MG63 (cell line): ENCODE measurements at places on chromosomes 7 and 10. TPM values are rescaled to one million over a fixed set of nuclear protein-coding genes. Genes with fewer than 3 reads are reported as not detected.

Gene ZNF680
- 5.5 and 15.7 TPM in 2 replicates for total RNA-seq

DNA sequence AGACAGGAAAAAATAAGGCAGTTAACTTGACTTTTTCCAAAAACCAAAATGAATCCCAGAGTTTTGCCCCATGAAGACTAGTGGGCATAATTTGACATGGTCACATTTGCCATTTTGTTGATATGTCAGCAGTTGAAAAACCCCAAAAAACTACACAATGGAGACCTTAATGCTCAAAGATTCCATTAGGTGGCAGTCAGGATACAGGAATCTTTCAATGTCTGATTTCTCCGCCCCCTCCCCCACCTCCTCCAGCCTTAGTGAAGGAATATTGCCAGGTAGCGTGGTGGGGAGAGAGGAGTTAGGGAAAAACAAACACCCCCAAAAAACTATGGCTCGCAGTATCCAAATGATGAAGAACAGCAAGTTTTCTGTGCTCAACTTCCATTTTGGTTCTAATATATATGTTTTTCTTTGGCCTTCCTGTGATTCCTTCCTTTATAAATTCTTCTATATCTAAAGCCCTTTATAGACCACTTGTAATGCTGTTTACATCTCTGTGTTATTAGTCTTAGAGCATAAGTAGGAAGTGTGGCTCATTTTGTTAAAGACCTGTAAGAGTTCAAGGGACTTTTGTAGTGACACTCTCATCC lies 6.7 kb upstream of the SMNDC1 start:
- peak; percentile 10 for DNase-seq

Gene PIP
- not detected in 2 replicates for total RNA-seq

Gene HOXA9
- total RNA-seq = 25.4 and 29.9 TPM in 2 replicates

GRCh38 chr7:28029051-28029450 lies 151.5 kb downstream of the JAZF1 start:
- DNase-seq = no peak

GRCh38 chr10:86139066-86139657 lies 227.4 kb downstream of the GRID1 start:
- DNase-seq = no peak

- no peak for DNase-seq
Measured at GRCh38 chr10:94143261-94143660, 149.5 kb downstream of the PLCE1 start.

GRCh38 chr7:152512706-152513105 lies 76.9 kb upstream of the KMT2C start:
- no peak for DNase-seq

DNA sequence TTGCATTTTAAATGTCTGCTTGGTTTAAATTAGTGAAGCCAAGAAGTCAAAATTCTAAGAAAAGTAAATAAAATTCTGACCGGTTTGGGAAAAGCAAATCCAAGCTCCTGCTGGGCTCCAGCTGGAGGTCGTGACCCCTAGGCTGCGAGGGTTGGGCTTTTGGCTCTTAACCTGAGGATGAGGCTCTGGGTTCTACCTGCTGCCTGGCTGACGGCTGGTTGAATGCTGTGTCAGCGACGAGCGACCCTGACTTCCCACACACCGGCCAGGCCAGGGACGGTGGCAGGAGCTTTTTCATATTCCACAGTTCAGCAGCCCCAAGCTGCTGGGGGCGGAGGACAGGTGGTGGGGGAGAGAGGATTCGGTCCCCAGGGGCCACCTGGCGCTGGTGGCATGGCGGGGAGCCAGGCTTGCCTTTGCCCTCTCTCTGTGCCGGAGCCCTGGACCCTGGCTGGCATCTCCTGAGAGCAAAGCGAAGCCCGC lies 843 bp upstream of the PLPP4 start:
- no peak for DNase-seq

Gene MALRD1
- 0.26 TPM in 1 of 2 replicates, not detected in the other for total RNA-seq

- no peak for DNase-seq
Measured at GRCh38 chr10:1411956-1412355, 325.4 kb downstream of the ADARB2 start.

Gene TCAF2
- 0.72 and 6.2 TPM in 2 replicates for total RNA-seq

Gene UNCX
- not detected in 2 replicates for total RNA-seq

- no peak for DNase-seq
Measured at GRCh38 chr10:76192151-76192550, 760.7 kb downstream of the LRMDA start.

Gene CYP3A5
- not detected in 2 replicates for total RNA-seq

Gene STEAP1
- 30.1 and 80.7 TPM in 2 replicates for total RNA-seq

Gene SLC26A3
- not detected in 2 replicates for total RNA-seq

DNA sequence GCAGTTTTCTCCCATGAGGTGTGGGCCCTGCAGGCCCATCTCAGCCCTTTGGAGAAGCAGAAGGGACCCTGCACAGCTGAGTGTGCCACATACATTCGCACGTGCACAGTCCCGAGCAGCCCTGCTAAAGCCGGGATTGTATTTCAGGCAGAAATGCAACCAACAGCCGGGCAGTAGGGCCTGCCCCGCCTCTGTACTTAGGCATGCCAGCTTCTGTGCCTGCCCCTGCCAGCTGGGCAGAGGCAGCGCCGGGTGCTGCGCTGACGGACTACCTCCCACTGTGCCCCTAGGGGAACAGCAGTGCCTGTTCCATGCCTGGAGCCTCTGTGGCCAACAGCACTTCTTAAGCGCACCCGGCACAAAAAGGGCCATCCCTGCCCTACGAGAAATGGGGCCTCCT lies 170.3 kb downstream of the NEURL1 start:
- DNase-seq = peak; percentile 92

Gene AMPH
- total RNA-seq = 1.6 and 2.0 TPM in 2 replicates

DNA sequence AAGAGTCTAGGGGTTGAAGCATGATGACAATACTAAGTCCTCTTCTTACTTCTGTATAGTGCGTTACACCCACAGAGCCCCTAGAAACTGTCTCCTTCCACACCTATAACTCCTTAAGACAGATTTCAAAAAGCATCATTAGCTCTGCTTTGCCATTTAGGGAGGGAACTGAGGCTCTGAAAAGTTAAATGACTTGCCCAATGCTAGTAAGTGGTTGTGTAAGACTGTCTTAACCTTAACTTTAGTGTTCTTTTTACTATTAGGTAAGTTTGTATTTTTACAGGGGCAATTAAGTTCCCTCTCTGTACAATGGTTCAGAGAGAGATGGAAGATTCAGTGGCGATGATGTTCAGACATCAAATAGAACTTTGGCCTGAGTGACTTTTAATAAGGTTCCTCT lies 72.7 kb upstream of the ASAH2 start:
- DNase-seq = no peak

DNA sequence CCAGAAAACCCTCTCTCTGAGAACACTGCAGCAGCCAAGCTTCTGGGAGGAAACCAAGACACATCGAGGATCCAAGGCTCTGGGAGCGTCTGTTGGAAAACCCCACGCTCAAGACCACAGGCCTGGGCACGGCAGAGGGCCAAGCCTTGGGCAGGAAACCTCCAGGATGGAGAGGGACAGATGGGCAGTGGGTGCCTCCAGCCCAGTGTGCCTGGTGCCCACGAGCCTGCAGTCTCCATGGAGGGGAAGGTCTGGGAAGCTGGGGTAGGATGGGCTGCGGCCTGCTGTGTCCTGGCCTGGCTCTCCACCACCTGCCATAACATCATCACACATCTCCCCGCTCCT lies 96.1 kb downstream of the FAM53B start:
- DNase-seq = no peak

GRCh38 chr7:150755473-150756099 lies 18.4 kb downstream of the GIMAP5 start:
- DNase-seq = peak; percentile 50

Gene HYAL4
- not detected in 2 replicates for total RNA-seq

Gene LRGUK
- not detected in 2 replicates for total RNA-seq

GRCh38 chr10:14259696-14260566 lies 70.8 kb downstream of the FRMD4A start:
- DNase-seq = no peak

- no peak for DNase-seq
Measured at GRCh38 chr10:86366902-86367151, 232 bp upstream of the GRID1 start.

- peak; percentile 30 for DNase-seq
Measured at GRCh38 chr7:2242541-2243429, 759 bp downstream of the NUDT1 start.

DNA sequence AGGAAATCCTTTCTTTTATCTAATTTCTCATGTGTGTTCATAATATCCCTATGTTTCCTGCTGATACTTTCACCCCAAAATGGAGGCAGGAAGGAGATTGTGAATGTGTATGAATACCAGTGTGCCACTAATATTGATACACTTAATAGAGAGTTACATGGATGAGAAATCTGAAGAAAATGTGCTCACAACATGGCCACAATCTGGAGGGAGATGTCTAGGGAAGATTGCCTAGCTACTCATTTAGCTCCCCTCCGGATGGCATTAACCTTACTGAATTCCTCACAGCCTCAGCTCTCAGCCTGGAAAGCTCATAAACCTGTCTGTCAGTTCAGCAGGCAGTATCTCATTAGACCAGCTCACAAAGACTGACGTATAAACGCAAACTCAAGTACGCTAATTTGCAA lies 23.4 kb upstream of the DMTF1 start:
- DNase-seq = no peak

Gene CLDN3
- total RNA-seq = not detected in 2 replicates

- DNase-seq = no peak
Measured at GRCh38 chr10:13706604-13707003, 119.8 kb downstream of the PRPF18 start.

- DNase-seq = no peak
Measured at GRCh38 chr7:77235276-77235675, 35.7 kb upstream of the FGL2 start.

Gene ENTPD1
- total RNA-seq = not detected in 2 replicates

DNA sequence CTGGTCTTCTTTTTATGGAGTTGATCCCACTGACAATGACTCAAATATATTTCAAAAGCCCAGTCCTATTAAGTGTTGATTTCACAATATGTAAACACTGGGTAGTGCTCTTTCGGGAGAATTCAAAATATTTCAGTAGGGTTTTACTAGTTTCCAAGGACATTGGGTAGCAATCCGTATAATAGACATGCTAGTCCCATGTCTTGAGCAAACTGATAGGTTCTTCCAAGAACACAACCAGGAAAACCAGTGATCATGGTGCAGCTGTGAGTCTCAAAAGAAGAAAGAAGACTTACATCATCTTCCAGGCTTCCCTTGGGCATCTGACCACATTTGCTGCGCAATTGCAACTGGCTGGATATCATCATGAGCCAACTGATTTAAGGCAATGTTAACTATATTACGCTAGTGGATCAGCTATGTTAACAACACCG lies 59.3 kb upstream of the APBB1IP start:
- no peak for DNase-seq

GRCh38 chr7:86706406-86706805 lies 62.7 kb downstream of the GRM3 start:
- DNase-seq = no peak

Gene GIMAP5
- total RNA-seq = not detected in 2 replicates

DNA sequence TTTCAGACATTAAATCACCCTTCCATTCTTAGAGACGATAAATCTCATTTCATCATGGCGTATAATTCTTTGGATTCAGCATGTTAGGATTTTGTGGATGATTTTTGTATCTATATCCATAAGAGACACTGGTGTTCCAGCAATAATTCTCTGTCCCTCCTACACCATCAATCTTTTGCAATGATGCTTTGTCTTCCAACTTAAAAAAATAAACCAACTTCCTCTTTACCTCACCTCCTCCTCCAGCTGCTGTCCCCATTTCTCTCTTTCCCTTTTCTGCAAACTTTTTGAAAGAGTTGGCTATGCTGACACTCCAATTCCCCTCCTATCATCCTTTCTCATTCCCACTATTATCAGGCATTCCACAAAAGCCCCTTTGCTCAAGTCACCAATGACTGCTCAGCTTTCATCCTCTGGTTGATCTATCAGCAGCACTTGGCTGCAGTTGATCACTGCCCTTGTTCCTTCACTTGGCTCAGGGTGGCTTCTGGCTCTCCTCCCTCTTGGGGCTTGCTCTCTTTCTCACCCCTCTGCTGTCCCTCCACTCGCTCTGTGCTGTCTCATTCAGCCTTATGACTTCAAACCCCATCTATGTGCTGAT lies 130.0 kb downstream of the ARHGAP22 start:
- no peak for DNase-seq

Gene ASZ1
- total RNA-seq = not detected in 2 replicates

GRCh38 chr10:114303556-114303955 lies 64.5 kb downstream of the VWA2 start:
- no peak for DNase-seq

DNA sequence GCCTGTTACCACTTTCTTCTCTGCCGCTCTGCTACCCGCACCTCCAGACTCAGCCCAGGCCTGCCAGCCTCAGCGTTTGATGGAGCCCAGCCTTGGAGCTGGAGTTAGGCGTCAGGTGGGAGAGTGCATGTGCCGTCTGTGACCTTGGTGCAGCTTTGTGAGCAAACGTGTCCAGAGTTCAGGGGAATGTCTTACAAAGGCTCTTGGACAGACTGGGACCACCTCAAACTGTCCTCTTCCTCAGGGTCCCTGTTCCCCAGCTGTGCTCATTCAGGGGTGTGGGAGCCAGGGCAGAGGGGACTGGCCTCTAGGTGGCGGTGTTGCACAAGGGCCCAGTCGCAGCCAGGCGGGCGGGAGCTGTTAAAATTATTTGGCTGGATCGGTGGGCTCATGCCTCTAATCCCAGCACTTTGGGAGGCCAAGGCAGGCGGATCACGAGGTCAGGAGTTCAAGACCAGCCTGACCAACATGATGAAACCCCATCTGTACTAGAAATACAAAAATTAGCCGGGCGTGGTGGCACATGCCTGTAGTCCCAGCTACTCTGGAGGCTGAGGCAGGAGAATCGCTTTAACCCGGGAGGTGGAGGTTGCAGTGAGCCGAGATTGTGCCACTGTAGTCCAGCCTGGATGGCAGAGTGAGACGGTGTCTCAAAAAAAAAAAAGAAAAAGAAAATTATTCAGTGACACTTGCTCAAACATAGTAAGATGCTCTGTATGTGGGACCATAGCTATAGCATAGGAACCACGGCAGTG lies 89.2 kb downstream of the ADCY1 start:
- DNase-seq = peak; percentile 7

Gene ANKIB1
- 11.1 and 18.7 TPM in 2 replicates for total RNA-seq

GRCh38 chr10:112858986-112859651 lies 90.9 kb upstream of the TCF7L2 start:
- DNase-seq = no peak

Gene WNT2
- total RNA-seq = not detected in 2 replicates

GRCh38 chr10:71761105-71761511 lies 12.2 kb downstream of the VSIR start:
- no peak for DNase-seq

Gene GHRHR
- total RNA-seq = not detected in 2 replicates

- no peak for DNase-seq
Measured at GRCh38 chr10:87818505-87819288, 671 bp upstream of the ATAD1 start.
